ENCODE measurements at places on chromosomes 11 and 22.

GRCh38 chr11:7630002-7630401, 43.3 kb downstream of the CYB5R2 start:
- DNase-seq: no peak

DNA sequence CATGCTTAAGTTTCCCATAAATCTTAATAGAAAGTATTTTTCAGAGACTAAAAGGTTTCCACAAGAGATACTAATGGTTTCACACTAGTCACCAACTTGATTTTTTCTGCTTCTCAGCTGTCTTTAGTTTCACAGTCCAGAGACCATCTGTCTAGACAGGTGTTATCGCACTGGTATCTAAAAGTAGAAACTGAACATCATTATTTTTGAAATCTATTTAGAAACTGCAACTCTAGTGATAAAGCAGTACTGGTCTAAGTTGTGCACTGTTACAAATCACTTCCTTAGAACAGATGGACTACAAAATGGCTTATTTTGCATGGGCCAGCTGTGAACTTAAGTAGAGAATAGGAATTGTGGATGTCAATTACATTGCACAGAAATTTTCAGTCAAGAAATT, 78.0 kb downstream of the CNTN5 start:
- DNase-seq: no peak

- DNase-seq: no peak
Measured at GRCh38 chr11:78722786-78723185, 148.1 kb upstream of the NARS2 start.

GRCh38 chr11:91261513-91261912, 963.1 kb upstream of the FAT3 start:
- DNase-seq: no peak

DNA sequence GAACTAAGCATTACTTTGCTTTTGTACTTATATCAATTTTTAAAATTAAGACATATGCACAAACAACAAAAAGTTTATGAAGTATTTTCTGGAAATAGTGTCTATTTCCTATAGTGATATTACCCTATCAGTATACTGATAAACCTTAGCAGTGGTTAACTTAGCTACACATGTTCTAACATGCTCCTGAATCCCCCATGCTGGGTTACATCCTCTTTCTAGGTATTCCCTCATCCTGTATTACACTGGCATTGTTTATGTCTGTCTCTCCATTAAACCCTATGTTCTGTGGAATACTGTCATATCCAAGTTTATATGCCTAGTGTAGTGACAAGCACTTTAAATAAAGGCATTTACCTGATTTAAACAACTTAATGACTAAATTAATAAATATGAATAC, 1.8 kb upstream of the FAR1 start:
- no peak for DNase-seq

- DNase-seq: no peak
Measured at GRCh38 chr11:120514541-120515121, 3.1 kb downstream of the GRIK4 start.

GRCh38 chr11:3205261-3206155, 13.1 kb downstream of the MRGPRG start:
- DNase-seq: no peak

DNA sequence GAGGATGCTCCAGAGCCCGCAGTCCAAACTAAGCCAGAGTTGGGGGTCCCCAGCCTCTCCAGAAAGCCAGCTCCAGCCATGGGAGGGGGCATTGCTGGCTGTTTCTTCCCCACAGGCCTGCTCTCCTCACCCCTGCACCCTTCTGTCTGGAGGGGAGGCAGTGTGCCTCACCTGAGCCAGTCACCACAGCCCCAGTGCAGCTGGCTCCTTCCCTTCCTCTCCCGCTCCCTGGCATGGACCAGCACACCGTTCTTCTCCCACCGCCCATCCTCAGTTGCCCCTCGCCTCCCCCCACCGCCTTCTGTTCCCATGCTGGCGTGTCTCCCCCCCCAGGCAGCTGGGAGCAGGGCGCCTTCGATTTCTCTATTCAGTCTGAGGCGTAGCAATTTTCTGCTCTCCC, 110.5 kb upstream of the THY1 start:
- no peak for DNase-seq

GRCh38 chr11:80084608-80085007, 643.8 kb upstream of the TENM4 start:
- no peak for DNase-seq
